ENCODE measurements at places on chromosomes 2 and 18. TPM values are rescaled to one million over a fixed set of nuclear protein-coding genes. Genes with fewer than 3 reads are reported as not detected.

The TEKT4 gene
- total RNA-seq, result not detected

The GALR1 gene
- not detected for total RNA-seq

The IL1RN gene
- total RNA-seq, result not detected

The FEV gene
- total RNA-seq, result not detected

The ABI2 gene
- 47.8 TPM for total RNA-seq

The ARHGEF33 gene
- total RNA-seq, result 1.2 TPM

The MPP4 gene
- total RNA-seq, result 2.2 TPM

The FIGN gene
- 2.2 TPM for total RNA-seq

The C2orf68 gene
- 19.9 TPM for total RNA-seq

The SESTD1 gene
- total RNA-seq, result 42.5 TPM

The GKN1 gene
- 0.26 TPM for total RNA-seq

The LYPD6 gene
- total RNA-seq, result 0.52 TPM

The SPRED2 gene
- 14.2 TPM for total RNA-seq

The KCNF1 gene
- not detected for total RNA-seq

The SALL3 gene
- not detected for total RNA-seq

The MGAT4A gene
- 1.2 TPM for total RNA-seq

The WDR35 gene
- total RNA-seq, result 23.0 TPM

The ANKRD30B gene
- total RNA-seq, result not detected

The BOD1L2 gene
- total RNA-seq, result not detected

The PRKAG3 gene
- total RNA-seq, result 0.11 TPM

The SERPINB11 gene
- not detected for total RNA-seq

The UGT1A5 gene
- total RNA-seq, result not detected

The DIS3L2 gene
- total RNA-seq, result 20.0 TPM

The TTLL4 gene
- total RNA-seq, result 22.7 TPM

The CSRNP3 gene
- total RNA-seq, result 0.13 TPM

The SCN7A gene
- not detected for total RNA-seq

The RIT2 gene
- not detected for total RNA-seq

The SERPINB7 gene
- total RNA-seq, result 0.11 TPM

The CYP27A1 gene
- 54.0 TPM for total RNA-seq

The SOX11 gene
- total RNA-seq, result 0.13 TPM

The VIT gene
- 13.5 TPM for total RNA-seq

The FAM117B gene
- total RNA-seq, result 2.7 TPM

The APLF gene
- 11.4 TPM for total RNA-seq

The BMP10 gene
- total RNA-seq, result not detected

The OSR1 gene
- 50.9 TPM for total RNA-seq

The ASXL3 gene
- total RNA-seq, result not detected
